Spleen (tissue), 13 donors: ENCODE measurements at places on chromosomes 6 and 20. TPM values are rescaled to one million over a fixed set of nuclear protein-coding genes. Genes with fewer than 3 reads are reported as not detected.

The OR2J3 gene
- total RNA-seq, result not detected

The HTR1E gene
- not detected for total RNA-seq

DNA sequence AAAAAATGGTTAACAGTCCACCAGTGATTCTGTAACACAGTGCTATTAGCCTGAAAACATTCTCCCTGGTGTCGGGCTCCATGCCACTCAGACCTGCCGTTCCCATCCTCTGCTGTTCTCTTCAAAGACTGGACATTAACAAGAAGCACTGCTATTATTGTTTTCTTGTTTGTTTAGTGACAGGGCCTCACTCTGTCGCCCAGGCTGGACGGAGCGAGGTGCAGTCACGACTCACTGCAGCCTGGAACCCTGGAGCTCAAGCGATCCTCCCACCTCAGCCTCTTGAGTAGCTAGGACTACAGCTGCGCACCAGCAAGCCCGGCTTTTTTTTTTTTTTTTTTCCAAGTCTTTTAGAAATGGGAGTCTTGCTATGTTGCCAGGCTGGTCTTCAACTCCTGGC is 9.6 kb downstream of the RMND1 start:
- no peak for DNase-seq

The TNNC2 gene
- not detected for total RNA-seq

DNA sequence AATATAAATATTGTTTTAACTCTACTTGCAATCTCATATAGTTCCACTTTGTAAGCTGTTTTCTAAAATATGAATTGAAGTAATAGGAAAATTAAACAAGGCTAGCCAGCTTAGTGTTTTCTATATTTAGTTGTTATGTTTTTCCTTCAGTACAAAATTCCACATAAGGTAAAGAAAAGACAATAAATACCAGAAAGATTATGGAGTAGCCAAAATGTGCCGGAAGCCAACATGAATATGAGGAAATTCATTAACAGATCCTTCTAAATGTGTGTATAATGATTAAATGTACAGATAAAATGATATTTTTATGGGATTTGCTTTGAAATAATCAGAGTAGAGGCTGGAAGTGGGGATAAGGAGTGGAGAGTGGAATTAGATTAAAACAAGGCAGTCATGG is 52.5 kb upstream of the COL21A1 start:
- DNase-seq, result no peak

GRCh38 chr20:30610029-30610693 is 647.3 kb upstream of the DEFB115 start:
- DNase-seq, result no peak

GRCh38 chr6:111837641-111838500 is 35.4 kb downstream of the FYN start:
- no peak for DNase-seq

DNA sequence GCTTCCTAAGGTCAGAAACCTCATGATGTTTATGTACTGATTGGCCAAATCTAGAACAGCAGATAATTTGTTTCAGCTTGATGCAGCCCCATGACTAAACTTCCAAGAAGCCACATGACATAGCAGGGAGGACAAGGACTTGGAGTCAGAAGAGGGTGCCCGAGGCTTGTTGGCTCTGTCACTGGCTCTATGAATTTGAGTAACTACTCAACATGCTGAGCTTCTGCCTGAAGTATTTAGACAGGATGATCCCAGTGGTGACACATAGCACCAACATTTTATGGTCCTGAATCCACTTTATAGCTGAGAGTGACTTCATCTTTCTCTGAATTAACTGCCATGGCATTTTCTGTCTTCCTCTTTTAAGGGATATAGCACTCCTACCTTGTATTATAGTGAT is 13.5 kb upstream of the TBX18 start:
- DNase-seq, result no peak

GRCh38 chr6:151024597-151024996 is 159.1 kb downstream of the MTHFD1L start:
- DNase-seq, result no peak

DNA sequence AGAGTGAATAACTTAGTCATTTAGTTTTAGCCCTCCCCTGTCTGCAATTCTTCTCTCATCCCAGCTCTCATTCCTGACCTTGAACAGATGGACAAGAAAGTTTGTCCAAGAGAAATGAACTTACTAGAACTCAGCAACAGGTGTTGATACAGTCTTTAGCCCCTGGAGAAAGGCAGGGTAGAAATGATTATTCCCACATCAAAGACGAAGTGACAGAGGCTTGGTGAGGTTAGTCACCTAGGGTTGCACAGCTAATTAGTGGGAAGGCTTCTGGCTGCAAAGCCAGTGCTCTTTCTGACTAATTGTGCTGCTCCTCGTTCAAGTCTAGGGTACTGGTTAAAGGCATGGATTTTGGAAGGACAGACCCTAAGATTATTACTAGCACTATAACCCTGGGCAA is 4.5 kb downstream of the ZDHHC14 start:
- no peak for DNase-seq

DNA sequence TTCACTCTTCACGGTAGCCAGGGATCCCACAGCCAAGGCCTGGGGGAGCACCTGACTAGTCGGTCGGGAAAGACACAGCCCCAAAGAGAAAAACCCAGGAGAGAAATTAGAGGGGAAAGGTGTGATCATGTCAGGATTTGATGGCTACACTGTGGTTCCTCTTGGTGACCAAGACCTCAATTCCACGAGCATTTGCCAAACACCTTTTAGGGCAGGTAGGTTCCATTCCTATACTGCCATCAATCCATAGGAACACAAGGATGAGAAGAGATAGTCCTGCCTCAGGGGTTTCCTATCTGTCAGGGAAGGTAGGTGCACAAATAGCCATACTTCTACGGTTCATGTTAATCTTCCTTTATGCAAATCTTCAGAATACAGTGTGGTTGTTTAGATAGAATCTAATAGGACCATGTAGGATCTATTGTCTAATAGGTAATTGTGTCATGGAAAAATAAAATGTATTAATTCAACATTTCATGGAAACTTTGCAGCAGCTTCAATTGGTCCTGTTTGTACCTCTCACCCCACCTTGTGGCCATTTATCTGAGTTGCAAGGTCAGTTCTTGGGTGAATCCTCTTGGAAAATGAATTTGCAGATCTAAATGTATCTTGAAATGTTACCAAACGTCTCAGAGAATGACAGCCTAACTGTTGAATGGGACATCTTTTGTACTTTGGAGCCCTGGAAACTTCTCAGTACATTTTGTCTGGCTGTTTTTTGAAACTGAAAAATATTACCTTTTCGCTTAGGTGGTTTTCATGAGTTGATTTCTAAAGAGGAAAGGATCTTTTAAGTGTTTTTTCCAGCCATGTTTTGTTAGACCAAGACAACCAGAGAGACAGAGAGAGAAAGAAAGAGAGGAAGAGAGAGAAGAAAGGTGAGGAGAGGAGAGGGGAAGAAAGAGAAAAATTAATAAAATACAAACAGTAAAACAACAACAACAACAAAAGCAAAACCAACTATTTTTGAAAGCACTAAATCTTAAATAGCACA is 33.7 kb upstream of the IYD start:
- no peak for DNase-seq

The GFRAL gene
- not detected for total RNA-seq
